ENCODE measurements at places on chromosomes 6 and 20. TPM values are rescaled to one million over a fixed set of nuclear protein-coding genes. Genes with fewer than 3 reads are reported as not detected.

The DNAH8 gene
- polyA plus RNA-seq, result not detected

The CENPB gene
- 56.2 TPM for polyA plus RNA-seq

- peaks cover 49% of the 10 kb centered on the region for H3K4me1 ChIP-seq
- H3K27ac ChIP-seq, result no peak overlapping the region
- no peak overlapping the region for H3K4me3 ChIP-seq
- no peak for DNase-seq
- no peaks in the 10 kb centered on the region for H3K27me3 ChIP-seq
- H3K36me3 ChIP-seq, result no peaks in the 10 kb centered on the region
Observed at GRCh38 chr20:62918831-62919230, 7.5 kb downstream of the DIDO1 start.

GRCh38 chr20:59684685-59685242 lies 80.4 kb downstream of the PHACTR3 start:
- DNase-seq, result no peak
- no peak overlapping the region for H3K27ac ChIP-seq
- no peak overlapping the region for H3K4me3 ChIP-seq
- no peaks in the 10 kb centered on the region for H3K36me3 ChIP-seq

DNA sequence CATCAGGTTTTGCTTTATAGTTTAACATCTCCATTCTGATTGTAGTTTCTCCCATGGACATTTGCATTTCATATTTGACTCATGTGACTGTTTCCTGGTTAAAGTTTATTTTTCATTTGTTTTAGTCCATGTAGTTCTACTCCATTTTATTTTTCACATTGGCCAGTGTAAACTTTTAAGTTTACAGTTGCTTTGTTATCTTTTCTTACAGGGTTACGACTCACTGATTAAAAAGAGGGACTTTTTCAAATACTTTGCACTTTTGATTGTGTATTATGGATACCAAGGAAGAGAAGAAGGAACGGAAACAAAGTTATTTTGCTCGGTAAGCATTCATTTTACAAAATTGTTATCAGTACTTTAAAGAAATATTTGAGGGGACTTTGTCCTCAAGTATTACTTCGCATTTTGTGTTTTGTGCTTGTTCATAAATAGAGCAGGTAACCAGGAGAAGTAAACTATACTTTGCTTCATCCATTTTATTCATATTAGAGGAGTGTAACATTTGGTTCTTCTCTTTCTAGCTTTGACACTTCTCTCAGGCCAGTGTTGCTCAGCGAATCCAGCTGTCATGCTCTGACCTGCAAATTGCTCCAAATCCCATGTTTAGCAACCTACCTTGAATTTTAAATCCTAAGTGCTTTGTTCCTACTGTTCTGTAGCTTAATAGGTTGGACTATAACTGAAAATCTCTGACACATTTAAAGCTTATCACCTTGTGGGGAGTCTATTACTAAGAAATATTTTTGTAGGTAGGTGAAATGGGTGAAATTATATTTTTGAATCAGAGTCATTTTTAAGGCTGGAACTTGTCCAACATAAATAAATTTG lies 24.5 kb downstream of the NCOA7 start:
- no peaks in the 10 kb centered on the region for H3K4me1 ChIP-seq
- no peak for DNase-seq
- peak overlapping the region; percentile 62 for H3K4me3 ChIP-seq
- H3K36me3 ChIP-seq, result no peaks in the 10 kb centered on the region
- no peaks in the 10 kb centered on the region for H3K27me3 ChIP-seq

DNA sequence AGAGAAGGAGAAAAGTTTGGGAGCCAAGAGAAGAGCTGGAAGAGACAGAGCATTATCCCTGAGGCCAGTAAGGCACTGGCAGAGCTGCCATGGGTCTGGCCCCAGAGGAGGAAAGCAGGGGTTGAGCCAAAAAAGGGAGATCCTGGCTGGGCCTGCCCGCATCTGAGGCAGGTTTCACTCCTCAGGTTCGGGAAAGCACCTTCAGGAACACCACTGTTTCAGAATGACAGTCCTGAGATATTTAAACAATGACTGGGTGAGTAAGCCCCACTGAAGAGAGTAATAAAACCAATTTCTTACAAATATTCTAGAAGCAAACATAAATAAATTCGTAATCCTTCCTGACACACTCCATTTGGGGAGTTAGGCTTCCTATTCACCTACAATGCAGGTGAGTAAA lies 152.2 kb downstream of the BACH2 start:
- H3K4me1 ChIP-seq, result no peaks in the 10 kb centered on the region
- DNase-seq, result no peak
- H3K36me3 ChIP-seq, result no peaks in the 10 kb centered on the region
- H3K4me3 ChIP-seq, result no peak overlapping the region
- H3K27ac ChIP-seq, result no peak overlapping the region

DNA sequence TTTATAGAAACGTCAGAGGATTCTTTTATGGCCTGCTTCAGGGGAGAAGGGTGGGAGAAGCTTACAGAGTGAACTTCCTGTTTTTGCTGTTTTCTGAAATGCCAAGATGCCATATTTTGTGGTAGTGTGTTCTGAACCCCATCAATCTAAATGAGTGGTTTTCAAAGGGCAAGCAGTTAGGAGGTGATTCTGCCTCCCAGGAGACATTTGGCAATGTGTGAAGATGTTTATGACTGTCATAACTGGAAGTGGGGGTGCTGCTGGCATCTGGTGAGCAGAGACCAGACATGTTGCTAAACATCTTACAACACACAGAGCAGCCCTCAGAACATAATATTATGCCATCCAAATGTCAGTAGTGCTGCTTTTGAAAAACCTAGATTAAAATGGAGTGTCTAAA lies 6.0 kb upstream of the PRL start:
- no peak overlapping the region for H3K27ac ChIP-seq
- H3K36me3 ChIP-seq, result no peaks in the 10 kb centered on the region
- H3K27me3 ChIP-seq, result no peaks in the 10 kb centered on the region
- H3K4me1 ChIP-seq, result no peaks in the 10 kb centered on the region

DNA sequence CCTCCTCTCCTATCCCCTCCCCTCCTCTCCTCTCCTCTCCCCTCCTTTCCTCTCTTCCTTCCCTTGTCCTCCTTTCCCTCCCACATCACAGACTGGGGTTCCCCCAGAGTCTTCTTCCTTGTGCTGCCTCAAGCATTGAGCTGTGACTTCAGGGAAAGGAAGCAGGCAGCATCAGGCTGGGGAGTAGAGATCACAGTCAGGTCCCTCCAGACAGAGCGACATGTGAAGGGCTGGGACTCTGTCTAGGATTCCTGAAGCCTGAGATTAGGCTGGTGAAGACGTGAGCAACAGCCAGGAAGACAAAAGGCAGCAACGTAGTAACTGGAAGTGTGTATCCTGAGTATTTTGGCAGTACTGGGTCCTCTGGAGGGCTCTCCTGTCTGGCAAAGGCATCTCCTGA lies 265.4 kb upstream of the SUPT3H start:
- no peaks in the 10 kb centered on the region for H3K36me3 ChIP-seq
- H3K4me1 ChIP-seq, result no peaks in the 10 kb centered on the region
- no peak overlapping the region for H3K27ac ChIP-seq
- DNase-seq, result no peak
- H3K27me3 ChIP-seq, result no peaks in the 10 kb centered on the region

DNA sequence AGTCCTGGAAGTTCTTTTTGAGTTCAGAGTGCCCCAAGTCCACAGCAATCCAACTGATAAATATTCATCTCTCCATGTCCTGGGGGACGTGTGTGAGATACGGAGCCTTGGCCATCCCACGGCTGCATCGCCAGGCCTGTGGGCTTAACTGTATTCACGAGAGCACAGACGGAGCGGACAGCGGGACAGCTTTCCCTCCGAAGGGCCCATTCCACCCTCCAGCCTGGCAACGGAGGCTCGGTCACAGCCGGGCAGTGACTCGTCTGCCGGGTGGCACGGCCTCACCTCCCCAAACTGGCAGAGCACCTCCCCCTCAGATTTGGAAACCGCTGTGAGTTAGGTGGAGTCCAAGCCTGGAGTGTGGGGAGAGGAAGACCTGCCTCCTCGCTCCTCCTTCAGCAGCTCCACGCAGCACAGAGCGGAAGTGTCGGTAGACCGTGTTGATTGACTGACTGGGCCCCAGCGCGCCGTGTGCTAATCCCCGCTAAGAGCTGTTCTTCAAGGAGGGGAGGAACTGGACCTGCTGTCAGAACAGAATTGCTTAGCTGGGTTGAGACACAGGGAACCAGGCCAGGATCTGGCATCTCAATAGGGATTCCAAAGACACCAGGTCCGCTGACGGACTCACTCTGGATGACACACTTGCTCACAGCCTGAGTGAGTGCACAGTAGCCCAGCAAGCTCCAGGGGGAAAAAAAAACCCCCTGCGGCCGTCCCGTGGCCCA lies 10.9 kb downstream of the FOXF2 start:
- peaks cover 47% of the 10 kb centered on the region for H3K27me3 ChIP-seq
- H3K36me3 ChIP-seq, result no peaks in the 10 kb centered on the region
- no peaks in the 10 kb centered on the region for H3K4me1 ChIP-seq

GRCh38 chr20:24763386-24764026 lies 185.6 kb upstream of the CST7 start:
- no peak overlapping the region for H3K4me3 ChIP-seq
- no peak overlapping the region for H3K27ac ChIP-seq
- no peak for DNase-seq
- no peaks in the 10 kb centered on the region for H3K36me3 ChIP-seq
- H3K27me3 ChIP-seq, result no peaks in the 10 kb centered on the region
